ENCODE measurements at places on chromosomes 11 and 22.

GRCh38 chr11:103906291-103906867, 130.1 kb upstream of the DDI1 start:
- DNase-seq: no peak

- DNase-seq: no peak
Measured at GRCh38 chr11:126186025-126186698, 25.3 kb downstream of the RPUSD4 start.

- DNase-seq: no peak
Measured at GRCh38 chr11:61106296-61106695, 4.0 kb downstream of the CD5 start.

GRCh38 chr22:46857885-46858143, 95.4 kb downstream of the TBC1D22A start:
- DNase-seq: no peak

DNA sequence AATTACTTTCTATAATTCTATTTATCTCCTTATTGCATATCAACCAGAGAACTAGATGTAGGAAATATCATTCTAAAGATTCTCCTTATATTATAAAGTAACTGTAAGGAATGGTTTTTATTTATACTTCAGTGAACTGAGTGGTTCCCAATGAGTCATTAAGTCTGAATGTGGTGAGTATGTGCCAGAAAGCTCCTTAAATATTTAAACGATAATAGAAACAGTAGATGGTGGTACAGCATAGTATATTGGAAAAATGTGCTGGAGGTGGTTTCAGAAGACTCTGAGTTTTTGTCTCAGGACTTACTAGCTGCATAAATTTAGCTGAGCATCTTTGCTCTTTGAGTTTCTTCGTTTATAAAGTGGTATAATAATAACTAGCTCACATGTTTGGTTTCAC, 653.5 kb downstream of the FAM181B start:
- no peak for DNase-seq

GRCh38 chr11:9693801-9694553, 30.1 kb downstream of the SWAP70 start:
- no peak for DNase-seq

All from BE2C (cell line).